ENCODE measurements at places on chromosomes 2 and 18. TPM values are rescaled to one million over a fixed set of nuclear protein-coding genes. Genes with fewer than 3 reads are reported as not detected.

TAF4B gene
- 2.1 TPM for total RNA-seq

- H3K36me3 ChIP-seq, result no peaks in the 10 kb centered on the region
- H3K27ac ChIP-seq, result no peak overlapping the region
- no peaks in the 10 kb centered on the region for H3K4me1 ChIP-seq
- no peak overlapping the region for H3K4me3 ChIP-seq
Observed at GRCh38 chr18:24602201-24602600, 141.8 kb downstream of the HRH4 start.

TOGARAM2 gene
- total RNA-seq, result not detected

- H3K27ac ChIP-seq, result no peak overlapping the region
- H3K4me3 ChIP-seq, result no peak overlapping the region
- H3K36me3 ChIP-seq, result no peaks in the 10 kb centered on the region
- no peaks in the 10 kb centered on the region for H3K27me3 ChIP-seq
Observed at GRCh38 chr2:46525522-46526155, 46.3 kb downstream of the TMEM247 start.

PHOSPHO2 gene
- 8.6 TPM for total RNA-seq

EIF2AK3 gene
- total RNA-seq, result 15.2 TPM

DNA sequence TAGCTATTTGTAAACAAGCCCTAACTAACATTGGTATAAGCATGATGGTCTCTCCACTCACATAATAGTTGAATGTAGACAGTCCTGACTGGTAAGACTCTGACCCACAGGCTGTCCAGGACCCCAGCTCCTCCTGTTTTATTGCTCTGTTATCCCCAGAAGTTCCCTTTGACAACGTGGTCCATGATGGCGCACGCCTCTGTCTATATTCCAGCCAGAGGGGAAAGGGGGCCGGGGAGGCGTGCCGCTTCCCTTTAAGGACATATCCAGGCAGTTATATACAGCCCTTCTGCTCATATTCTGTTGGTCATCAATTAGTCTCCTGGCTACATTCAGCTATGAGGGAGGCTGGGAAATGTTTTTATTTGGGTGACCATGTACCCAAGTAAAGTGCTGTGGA, 6.7 kb downstream of the DYSF start:
- peaks cover 29% of the 10 kb centered on the region for H3K4me1 ChIP-seq
- no peak overlapping the region for H3K27ac ChIP-seq
- H3K4me3 ChIP-seq, result no peak overlapping the region
- H3K36me3 ChIP-seq, result no peaks in the 10 kb centered on the region
- H3K27me3 ChIP-seq, result peaks cover 27% of the 10 kb centered on the region

DYNAP gene
- total RNA-seq, result not detected

DNA sequence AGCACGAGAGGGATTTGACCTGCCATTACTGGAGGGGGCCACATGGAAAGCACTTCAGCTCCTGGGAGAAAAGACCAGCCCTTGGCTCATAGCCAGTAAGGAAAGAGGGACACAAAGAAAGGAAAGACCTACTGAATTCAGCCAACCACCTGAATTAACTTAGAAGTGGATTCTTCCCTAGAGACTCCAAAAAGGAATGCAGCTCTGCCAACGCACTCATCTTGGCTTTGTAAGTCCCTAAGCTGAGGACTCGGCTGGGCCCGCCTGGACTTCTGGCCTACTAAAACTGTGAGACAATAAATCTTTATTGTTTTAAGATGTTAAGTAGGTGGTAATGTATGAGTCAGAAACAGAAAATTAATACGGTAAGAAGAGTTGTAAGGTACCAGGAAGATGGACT, 11.5 kb downstream of the ATF2 start:
- no peak for DNase-seq
- H3K36me3 ChIP-seq, result no peaks in the 10 kb centered on the region
- H3K4me3 ChIP-seq, result no peak overlapping the region
- H3K4me1 ChIP-seq, result peaks cover 7% of the 10 kb centered on the region
- peak overlapping the region; percentile 35 for H3K27ac ChIP-seq
- no peaks in the 10 kb centered on the region for H3K27me3 ChIP-seq

DNA sequence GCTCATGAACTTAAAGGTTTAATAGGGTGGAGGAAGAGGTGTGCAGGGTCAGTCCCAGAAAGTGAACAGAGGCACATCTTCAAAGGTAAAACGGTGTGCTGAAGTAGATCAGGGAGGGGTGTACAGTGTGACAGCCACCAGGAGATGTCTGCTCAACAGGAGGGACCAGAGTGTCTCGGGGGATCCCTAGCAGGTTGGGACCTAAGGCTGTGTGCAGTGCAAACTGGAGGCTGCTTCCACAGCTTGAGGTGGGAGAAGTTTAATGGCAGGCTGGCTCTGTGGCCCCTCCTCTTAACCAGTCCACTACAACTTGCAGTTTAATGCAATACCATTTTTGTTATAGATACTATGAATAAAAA, 33.2 kb downstream of the PLA2R1 start:
- no peaks in the 10 kb centered on the region for H3K4me1 ChIP-seq
- no peak overlapping the region for H3K27ac ChIP-seq
- no peak for DNase-seq
- H3K27me3 ChIP-seq, result no peaks in the 10 kb centered on the region
- H3K36me3 ChIP-seq, result no peaks in the 10 kb centered on the region

- no peaks in the 10 kb centered on the region for H3K36me3 ChIP-seq
- H3K27me3 ChIP-seq, result no peaks in the 10 kb centered on the region
- no peak for DNase-seq
- no peaks in the 10 kb centered on the region for H3K4me1 ChIP-seq
- no peak overlapping the region for H3K27ac ChIP-seq
Observed at GRCh38 chr18:27130065-27130630, 55.0 kb downstream of the CHST9 start.

DNA sequence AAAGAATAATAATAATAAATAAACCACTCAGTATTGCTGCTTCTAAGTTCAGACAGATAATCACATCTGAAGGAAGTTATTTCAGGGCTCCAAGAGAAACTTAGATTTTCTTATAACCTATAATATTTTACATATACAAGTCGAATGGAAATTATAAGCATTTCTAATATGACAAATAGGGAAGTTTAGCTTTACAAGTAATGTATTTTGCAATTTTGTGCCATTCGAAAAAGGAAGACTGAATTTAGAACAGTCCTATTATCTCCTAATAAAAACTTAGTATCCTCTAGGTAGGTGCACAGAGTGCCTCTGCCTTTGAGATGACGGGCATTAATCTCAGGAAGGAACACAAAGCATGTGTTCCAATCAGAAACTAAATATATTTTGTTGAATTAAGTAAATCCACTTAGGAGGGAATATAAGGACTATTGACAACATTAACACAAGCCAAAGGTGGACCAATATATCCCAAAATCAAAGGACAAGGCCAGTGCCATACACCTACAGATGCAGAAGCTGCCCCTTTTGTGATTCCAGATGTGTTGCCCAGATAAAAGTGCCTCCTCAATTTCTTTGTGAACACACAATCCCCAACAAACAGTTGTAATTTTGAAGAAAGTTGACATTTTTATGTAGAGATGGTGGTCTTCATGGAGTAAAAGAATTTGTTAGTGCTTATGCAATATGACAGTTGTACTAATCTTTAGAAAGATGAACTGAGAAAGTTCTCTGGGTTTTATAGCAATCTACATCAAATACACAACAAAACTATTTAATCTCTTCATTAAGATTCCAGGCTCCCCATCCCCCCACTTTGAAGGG, 36.6 kb downstream of the PTCD3 start:
- H3K27ac ChIP-seq, result no peak overlapping the region
- peaks cover 19% of the 10 kb centered on the region for H3K36me3 ChIP-seq
- H3K4me1 ChIP-seq, result peaks cover 5% of the 10 kb centered on the region
- no peaks in the 10 kb centered on the region for H3K27me3 ChIP-seq
- DNase-seq, result no peak
- no peak overlapping the region for H3K4me3 ChIP-seq

TUBA3E gene
- total RNA-seq, result not detected

SGPP2 gene
- total RNA-seq, result not detected

ZNF516 gene
- 91.2 TPM for total RNA-seq

KLHL29 gene
- 7.3 TPM for total RNA-seq

CHRNG gene
- not detected for total RNA-seq

DNA sequence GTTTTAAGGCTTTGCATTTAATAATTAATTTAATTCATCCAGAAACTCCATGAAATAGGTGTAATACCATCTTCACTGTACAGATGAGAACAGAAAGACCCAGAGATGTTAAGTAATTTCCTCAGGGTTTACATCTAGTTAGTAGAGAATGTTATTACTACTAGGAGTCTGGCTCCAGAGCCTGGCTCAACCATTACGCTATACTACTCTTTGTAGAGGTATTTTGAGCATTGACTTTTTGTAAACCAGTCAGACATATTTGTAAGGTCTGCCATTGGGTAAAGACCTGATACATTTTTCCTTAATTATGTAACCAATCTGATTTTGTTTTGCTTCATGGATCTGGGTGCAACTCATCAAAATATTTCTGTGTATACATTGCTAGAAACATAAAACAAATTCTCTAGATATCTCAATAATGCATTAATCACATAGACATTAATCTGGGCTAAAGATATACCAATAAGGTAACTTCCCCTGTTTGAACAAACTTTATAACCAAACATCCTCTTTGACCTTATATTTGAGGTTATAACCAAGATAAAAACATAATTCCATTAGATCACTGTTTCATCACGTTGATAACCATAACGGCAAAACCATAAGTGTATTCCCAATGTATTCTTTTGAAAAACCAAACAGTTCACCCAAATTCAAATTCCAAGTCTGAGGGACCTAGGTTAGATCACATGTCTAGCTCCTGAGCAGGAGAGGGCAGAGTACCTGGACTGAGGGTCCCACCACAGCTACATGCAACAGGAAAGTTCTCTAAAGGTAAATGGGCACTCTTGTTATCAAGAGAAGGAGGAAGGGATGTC, 135.0 kb downstream of the IKZF2 start:
- no peak overlapping the region for H3K27ac ChIP-seq
- H3K27me3 ChIP-seq, result no peaks in the 10 kb centered on the region
- H3K36me3 ChIP-seq, result peaks cover 2% of the 10 kb centered on the region
- DNase-seq, result no peak
- no peaks in the 10 kb centered on the region for H3K4me1 ChIP-seq

DNA sequence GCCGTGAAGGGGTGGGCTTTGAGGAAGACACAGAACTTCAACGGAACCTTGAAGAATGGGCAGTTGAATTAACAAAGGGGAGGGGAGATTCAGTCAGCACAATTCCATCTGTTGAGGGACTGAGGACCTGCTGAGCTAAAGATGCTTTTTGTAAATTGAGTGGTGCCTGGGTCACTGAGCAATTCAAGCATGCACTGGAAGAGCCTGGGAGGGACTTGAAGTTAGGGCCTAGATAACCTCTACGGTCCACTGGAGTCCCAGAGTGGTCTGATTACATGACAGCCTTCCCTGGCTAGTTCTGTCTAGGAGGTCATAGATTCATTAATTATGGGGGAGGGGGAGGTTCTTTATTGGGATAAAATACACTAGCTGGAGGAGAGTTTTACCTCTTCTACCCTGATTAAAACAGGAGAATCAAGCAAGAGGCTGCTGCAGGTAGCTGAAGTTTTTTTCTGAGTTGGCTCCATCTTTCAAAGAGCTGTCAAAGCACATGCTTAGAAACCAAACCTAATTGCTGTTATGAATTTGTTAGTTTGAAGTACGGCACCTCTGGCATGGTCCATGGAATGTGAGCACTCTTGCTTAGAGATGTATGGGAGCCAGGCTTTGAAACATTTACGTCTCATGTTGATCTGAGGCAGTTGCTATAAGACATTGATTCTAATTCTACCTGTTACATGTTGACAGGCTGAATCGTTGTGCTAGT, 290.2 kb downstream of the PRKCE start:
- peaks cover 39% of the 10 kb centered on the region for H3K4me1 ChIP-seq
- H3K36me3 ChIP-seq, result no peaks in the 10 kb centered on the region
- H3K27me3 ChIP-seq, result no peaks in the 10 kb centered on the region
- no peak overlapping the region for H3K4me3 ChIP-seq

DNA sequence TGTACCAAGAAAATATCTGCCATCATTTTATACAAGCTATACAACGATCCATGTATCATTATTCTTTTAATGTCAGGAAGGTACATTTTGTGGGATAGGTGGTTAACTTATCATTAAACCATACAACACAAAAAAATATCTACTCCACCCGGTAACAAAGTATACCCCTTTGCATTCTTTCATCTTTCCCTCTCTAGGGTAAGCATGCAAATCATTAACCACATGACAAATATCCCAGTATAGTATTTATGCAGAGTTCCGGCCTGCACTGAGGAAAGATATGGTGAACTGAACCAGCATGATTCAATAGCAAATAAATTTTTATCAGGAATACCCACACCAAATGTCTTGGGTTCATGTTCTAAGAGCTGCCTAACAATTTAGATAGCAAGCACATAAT, 22.5 kb upstream of the SULT1C2 start:
- H3K27ac ChIP-seq, result no peak overlapping the region
- H3K4me3 ChIP-seq, result no peak overlapping the region
- H3K27me3 ChIP-seq, result no peaks in the 10 kb centered on the region
- no peak for DNase-seq

DNA sequence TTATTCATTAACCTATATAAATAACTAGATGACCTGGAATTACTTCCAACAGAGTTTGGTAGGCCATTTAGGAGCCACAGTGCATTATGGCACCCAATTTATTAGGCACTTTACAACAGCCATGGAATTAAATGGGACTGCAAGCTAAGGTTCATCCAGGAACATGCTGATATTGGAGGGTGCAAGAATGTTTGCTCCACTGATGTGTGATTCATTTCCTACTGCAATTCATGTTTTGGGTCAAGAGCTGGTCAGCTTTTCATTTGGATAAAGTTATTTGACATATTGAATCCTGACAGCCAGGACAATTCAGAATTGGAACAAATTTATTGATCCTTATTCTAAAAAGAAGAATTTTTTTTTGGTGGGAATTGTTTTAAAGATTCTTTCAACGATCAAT, 11.8 kb upstream of the LYPD1 start:
- no peaks in the 10 kb centered on the region for H3K27me3 ChIP-seq
- DNase-seq, result no peak
- H3K4me1 ChIP-seq, result no peaks in the 10 kb centered on the region
- H3K36me3 ChIP-seq, result no peaks in the 10 kb centered on the region

- no peak overlapping the region for H3K27ac ChIP-seq
- no peak for DNase-seq
- no peaks in the 10 kb centered on the region for H3K4me1 ChIP-seq
- no peaks in the 10 kb centered on the region for H3K27me3 ChIP-seq
Observed at GRCh38 chr2:135386993-135387392, 144.0 kb downstream of the ZRANB3 start.

All from neural crest cell (in vitro differentiated cells).